Hematopoietic multipotent progenitor cell treated with erythropoietin and hydrocortisone succinate and interleukin-3 and kit ligand, for 17 days (in vitro differentiated cells): ENCODE measurements at places on chromosomes 5 and 9.

GRCh38 chr5:80248378-80248777 is 7.5 kb downstream of the SERINC5 start:
- no peak for DNase-seq

DNA sequence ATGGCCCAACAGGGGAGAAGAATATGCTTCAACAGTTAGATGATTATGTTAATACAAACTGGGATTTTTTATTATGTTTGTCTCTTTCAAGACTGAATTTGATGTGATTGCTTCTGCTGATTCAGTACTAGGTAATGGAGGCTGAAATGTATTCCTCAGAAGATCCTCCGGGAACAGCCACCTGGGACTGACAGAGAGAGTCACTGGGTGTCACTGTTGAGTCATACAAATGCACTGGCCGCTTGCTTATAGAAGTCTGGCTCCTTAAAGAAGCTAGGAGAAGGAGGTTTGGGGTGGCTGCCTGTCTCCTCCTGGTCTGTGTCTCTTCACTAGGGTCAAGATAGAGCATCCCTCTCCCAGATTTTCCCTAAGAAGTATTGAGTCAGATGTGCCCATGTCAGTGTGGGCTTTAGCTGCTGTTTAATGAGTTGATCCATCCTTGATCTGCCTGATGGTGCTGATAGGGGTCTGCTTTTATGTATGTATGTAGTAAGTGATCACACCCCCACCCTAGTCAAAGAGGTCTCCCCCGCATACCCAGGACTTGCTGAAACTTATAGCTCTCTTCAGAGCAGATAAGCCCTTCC is 773.4 kb downstream of the BRINP1 start:
- DNase-seq: no peak

DNA sequence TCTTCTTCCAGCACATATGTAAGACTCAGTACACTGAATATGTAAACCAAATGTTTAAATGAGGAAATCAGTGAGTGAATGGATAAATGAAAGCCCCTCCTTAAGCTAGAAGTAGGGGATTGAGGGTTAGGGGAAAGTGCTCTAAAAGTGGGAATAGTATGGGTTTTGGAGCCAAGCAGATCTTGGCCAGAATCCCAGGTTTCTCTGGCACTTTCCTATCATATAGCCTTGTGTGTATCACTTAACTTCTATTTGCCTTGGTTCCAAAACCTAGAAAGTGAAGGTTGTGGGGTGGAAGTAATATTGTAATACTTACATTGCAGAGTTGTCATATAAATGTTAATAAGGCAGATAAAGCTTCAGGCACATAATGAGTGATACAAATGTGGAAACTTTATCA is 45.0 kb upstream of the SV2C start:
- DNase-seq: no peak

GRCh38 chr9:14883310-14883944 is 26.8 kb downstream of the FREM1 start:
- no peak for DNase-seq

- no peak for DNase-seq
These were observed 24.8 kb downstream of the SMC2 start for GRCh38 chr9:104118916-104119315.

- no peak for DNase-seq
These were observed 18.3 kb upstream of the SLC2A6 start for GRCh38 chr9:133496861-133497842.
